Effector CD8-positive, alpha-beta T cell (primary cell): ENCODE measurements at places on chromosomes 1 and 21.

DNA sequence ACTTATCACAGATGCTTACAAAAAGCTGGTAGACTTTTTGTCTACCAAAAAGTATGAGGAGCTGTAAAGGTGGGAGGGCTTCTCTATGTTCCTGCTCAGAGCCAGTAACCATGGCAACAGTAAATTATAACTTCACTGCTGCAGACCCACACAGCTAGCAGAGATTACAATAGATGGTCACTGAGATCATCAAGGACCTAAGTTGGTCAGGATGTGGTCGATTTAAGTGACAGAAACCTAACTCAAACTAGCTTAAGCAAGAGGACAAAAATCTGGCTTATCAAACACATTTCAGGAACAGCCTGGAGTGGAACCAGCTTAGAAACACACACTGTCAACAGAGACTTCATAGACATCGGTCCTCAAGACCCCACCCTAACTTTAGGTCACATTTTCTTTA is 113.4 kb upstream of the ATP1A1 start:
- DNase-seq: no peak

- DNase-seq: no peak
Measured at GRCh38 chr1:181807251-181807650, 254.3 kb downstream of the ZNF648 start.

GRCh38 chr1:182357913-182358312 is 33.7 kb downstream of the GLUL start:
- DNase-seq: no peak

DNA sequence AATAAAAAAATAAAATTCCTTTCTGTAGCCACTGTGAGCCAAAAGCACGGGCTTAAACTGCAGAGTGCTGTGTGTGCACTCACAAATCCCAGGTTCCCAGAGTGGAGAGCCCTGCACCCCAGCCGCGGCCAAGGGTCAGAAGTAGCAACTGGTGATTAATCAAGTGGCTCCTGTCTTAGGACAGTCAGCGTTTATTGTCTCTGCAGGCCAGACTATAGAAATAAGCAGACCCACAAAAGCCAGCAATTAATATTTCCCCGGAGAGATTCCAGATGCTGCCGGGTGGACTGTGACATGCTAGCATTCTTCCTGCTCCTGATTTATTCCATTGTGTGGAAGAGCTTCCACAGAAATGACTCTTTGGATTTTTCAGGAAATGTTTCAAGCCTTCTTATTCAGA is 412.2 kb downstream of the KIF26B start:
- DNase-seq: no peak

DNA sequence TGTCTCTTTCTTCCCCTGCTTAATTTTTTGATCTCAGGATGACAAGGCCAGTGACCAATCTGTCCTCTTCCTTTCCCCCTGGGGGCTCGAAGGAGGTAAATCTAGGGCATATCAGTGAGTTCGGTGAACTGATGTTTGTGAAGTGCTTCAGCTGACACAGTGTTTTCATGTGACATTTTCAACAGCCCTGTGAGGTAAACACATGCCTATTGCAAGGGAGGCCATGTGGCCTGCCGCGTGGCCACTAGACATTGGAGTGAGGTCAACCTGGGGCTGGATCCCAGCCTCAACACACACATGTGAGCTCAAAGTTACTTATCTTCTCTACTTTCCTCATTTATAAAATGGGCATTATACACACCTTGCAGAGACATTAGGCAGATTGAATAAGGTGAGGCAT is 126.3 kb downstream of the PLPP3 start:
- DNase-seq: no peak

GRCh38 chr1:111618961-111619634 is 491 bp upstream of the RAP1A start:
- no peak for DNase-seq

- no peak for DNase-seq
Measured at GRCh38 chr21:42654179-42654912, 925 bp downstream of the PDE9A start.

- no peak for DNase-seq
Measured at GRCh38 chr1:76961181-76961819, 94.0 kb downstream of the ST6GALNAC5 start.
